ENCODE measurements at places on chromosomes 5 and 9. TPM values are rescaled to one million over a fixed set of nuclear protein-coding genes. Genes with fewer than 3 reads are reported as not detected.

DNA sequence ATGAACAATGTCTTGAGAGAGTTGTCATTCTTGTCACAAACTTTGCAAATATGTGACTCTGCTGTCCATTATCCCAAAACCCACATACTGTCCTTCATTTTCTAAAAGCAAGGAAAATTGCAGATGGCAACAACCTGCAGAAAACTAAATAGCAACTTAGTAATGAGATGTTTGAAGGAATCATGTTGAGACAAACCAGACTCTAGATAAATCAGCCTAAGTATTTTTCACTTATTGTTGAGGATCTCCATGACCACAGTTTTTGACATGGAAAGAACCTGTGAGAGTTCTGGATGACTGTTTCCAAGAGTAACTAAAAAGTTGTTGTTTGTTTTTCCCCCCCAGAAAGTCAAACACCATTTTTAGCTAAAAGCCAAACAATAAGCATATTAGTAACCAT is 535.2 kb upstream of the ZNF608 start:
- H3K4me1 ChIP-seq, result no peaks in the 10 kb centered on the region
- H3K36me3 ChIP-seq, result no peaks in the 10 kb centered on the region

DNA sequence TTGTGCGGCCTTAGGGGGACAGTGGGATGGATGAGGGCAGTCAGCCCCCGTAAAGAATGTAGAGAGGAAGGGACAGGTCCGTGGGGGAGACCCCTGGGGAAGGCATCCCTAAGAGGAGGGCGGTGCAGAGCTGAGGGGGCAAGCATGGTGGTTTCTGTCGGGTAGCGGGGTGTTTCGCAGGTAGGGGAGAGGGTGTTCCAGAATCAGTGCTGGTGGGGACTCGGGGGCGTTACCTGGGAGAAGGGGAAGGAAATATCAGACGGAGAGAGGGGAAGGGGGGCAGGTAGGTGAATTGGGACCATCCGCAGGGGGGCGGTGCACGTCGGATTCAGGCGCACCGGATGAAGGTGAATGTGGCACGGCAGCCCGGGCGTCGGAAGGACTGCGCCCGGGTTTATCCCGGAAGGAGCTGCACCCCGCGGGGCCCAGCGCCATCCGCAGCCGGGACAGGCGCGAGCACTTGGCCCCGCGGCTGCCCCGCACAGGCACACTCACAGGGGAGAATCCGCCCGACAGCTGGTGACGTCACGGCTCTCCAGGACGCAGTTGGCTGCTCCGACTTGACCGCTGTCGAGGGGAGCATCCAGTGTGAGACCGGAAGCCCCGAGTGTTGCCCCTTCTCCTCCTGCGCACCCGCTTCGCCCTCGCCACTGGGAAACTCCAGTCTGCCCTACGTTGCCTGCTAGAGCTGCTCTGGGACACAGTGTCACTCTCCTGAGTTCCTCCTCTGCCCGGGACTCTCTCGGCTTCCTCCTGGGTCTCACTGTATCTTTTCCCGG is 1.3 kb downstream of the CD72 start:
- H3K4me1 ChIP-seq, result peaks cover 4% of the 10 kb centered on the region
- no peaks in the 10 kb centered on the region for H3K27me3 ChIP-seq
- H3K36me3 ChIP-seq, result no peaks in the 10 kb centered on the region

- no peaks in the 10 kb centered on the region for H3K36me3 ChIP-seq
- DNase-seq, result peak; percentile 87
- H3K4me1 ChIP-seq, result peaks cover 89% of the 10 kb centered on the region
- peak overlapping the region; percentile 87 for H3K27ac ChIP-seq
- no peaks in the 10 kb centered on the region for H3K27me3 ChIP-seq
These were observed 92.1 kb downstream of the DAB2IP start for GRCh38 chr9:121743441-121744001.

DNA sequence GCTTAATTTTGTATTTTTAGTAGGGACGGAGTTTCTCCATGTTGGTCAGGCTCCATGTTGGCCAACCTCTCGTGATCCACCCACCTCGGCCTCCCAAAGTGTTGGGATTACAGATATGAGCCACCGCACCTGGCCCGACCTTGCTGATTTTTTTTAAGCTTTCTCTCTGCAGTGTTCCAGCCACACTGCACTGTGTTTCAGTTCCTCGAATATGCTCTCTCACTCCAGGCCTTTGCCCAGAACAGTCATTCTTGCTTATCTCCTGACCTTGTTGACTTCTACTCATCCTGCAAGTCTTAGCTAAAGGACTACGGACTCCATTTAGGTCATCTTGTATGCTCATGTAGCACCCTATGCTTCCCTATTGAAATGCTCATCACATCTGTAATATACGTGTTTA is 3.3 kb downstream of the SNAPC3 start:
- H3K36me3 ChIP-seq, result peaks cover 31% of the 10 kb centered on the region
- H3K27ac ChIP-seq, result no peak overlapping the region
- H3K4me3 ChIP-seq, result no peak overlapping the region

- no peak overlapping the region for H3K27ac ChIP-seq
- no peak for DNase-seq
- no peak overlapping the region for H3K4me3 ChIP-seq
- H3K27me3 ChIP-seq, result no peaks in the 10 kb centered on the region
- H3K36me3 ChIP-seq, result peaks cover 5% of the 10 kb centered on the region
- peaks cover 24% of the 10 kb centered on the region for H3K4me1 ChIP-seq
These were observed 19.7 kb upstream of the MOB3B start for GRCh38 chr9:27549196-27549755.

- peak within 1 kb of the TSS; percentile 88 for H3K4me3 ChIP-seq
- peaks cover under 1% of the 10 kb centered on the region for H3K27me3 ChIP-seq
- peak; percentile 88 for DNase-seq
- peak within 1 kb of the TSS; percentile 87 for H3K27ac ChIP-seq
These were observed at the start of gene EXOC3 for GRCh38 chr5:442335-443238. Gene EXOC3 (plus strand): TSS chr5:443176. CDS start chr5:446206, 3,030 bp downstream.

DNA sequence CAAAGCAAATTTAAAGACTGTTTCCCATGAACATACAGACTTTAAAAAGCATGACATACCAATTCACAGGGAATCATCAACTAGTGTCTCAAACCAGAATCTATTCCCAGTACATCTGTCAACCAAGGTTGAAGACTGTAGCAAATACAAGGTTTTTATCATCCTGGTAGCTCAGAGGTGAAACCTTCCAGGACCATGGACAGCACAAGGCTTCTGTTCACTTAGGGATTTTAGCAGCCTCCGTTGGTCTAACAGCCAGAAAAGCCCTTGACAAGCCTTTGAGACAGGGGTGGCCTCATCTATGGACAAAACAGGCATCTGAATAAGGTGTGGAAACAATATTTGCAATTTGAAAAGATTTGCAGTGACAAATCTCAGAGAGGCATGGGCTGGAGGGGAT is 119.0 kb downstream of the TRIM32 start:
- no peak overlapping the region for H3K4me3 ChIP-seq
- no peak for DNase-seq
- no peaks in the 10 kb centered on the region for H3K4me1 ChIP-seq
- H3K36me3 ChIP-seq, result no peaks in the 10 kb centered on the region

DNA sequence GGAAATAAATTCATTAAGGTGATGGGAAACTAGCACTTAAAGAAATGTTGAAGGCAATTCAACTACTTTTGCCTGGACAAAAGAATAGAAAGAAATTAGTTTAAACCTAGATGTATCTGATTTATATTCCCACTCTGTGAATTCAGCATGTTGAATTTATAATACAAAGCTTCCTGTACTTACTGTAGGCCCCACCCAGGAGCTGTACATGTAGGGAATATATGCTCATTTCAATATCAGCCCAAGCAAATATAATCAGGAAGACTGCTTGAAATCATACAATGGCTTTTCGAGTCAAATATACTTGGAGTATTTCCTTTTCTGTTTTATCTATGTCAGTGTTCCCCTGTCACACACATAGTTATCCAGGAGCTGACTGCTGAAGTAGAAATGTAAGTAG is 102.1 kb downstream of the OTULIN start:
- H3K36me3 ChIP-seq, result no peaks in the 10 kb centered on the region
- peaks cover 19% of the 10 kb centered on the region for H3K4me1 ChIP-seq
- DNase-seq, result no peak
- no peak overlapping the region for H3K27ac ChIP-seq
- no peak overlapping the region for H3K4me3 ChIP-seq

DNA sequence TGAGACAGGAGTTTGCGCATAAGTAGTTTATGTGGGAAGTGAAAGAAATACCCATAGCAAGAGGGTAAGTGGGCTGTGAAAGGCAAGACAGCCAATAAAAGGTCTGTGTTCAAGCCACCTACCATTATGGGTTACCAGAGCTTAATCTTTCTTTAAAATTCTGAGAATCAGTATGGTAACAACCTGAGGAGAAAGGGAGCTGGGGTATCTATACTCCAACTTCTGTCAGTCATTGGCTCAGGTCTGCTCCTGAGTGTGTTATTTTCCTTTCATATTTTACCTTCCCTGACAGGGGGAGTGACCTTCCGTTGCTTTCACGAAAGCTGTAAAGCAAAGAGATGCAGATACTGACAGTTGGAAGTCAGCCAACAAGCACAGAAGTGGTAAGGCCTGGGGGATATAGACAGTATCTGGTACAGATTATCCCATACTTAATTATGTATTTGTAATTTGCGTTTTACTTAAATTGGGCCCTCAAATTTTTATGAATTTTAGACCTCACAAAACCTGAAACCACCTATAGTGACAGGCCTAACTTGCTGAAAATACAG is 233.4 kb downstream of the RAB3C start:
- H3K4me1 ChIP-seq, result no peaks in the 10 kb centered on the region
- no peak overlapping the region for H3K27ac ChIP-seq
- DNase-seq, result no peak

DNA sequence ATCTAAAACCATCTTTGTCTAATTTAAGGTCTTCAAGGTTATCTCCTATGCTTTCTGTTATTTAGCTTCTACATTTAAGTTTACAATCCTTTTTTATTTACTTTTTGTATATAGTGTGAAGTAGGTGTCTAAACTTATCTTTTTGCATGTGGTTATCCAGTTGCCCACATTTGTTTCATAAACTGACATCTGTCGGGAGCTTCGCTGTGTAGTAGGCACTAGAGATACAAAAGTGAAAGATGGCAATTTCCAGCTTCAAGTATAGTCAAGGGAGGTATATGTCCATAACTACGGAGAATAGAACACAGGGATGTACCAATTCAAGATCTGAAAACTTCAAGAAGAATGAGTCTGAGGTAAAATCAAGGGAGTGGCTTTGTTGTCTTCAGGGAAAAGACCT is 38.7 kb upstream of the ELL2 start:
- H3K27ac ChIP-seq, result no peak overlapping the region
- H3K27me3 ChIP-seq, result no peaks in the 10 kb centered on the region
- H3K4me1 ChIP-seq, result no peaks in the 10 kb centered on the region
- no peak overlapping the region for H3K4me3 ChIP-seq
- DNase-seq, result no peak
- H3K36me3 ChIP-seq, result no peaks in the 10 kb centered on the region

- no peaks in the 10 kb centered on the region for H3K4me1 ChIP-seq
- no peaks in the 10 kb centered on the region for H3K36me3 ChIP-seq
- DNase-seq, result no peak
- no peak overlapping the region for H3K4me3 ChIP-seq
- H3K27ac ChIP-seq, result no peak overlapping the region
These were observed 22.8 kb upstream of the ZNF618 start for GRCh38 chr9:113853333-113853732.

- H3K4me3 ChIP-seq, result no peak overlapping the region
- no peaks in the 10 kb centered on the region for H3K27me3 ChIP-seq
- H3K36me3 ChIP-seq, result no peaks in the 10 kb centered on the region
- no peak overlapping the region for H3K27ac ChIP-seq
These were observed 37.6 kb downstream of the SVEP1 start for GRCh38 chr9:110541950-110542349.

- no peak overlapping the region for H3K27ac ChIP-seq
- no peaks in the 10 kb centered on the region for H3K27me3 ChIP-seq
- no peak for DNase-seq
- H3K36me3 ChIP-seq, result no peaks in the 10 kb centered on the region
- H3K4me1 ChIP-seq, result no peaks in the 10 kb centered on the region
- no peak overlapping the region for H3K4me3 ChIP-seq
These were observed 45.7 kb downstream of the DPYSL3 start for GRCh38 chr5:147464211-147464610.

DNA sequence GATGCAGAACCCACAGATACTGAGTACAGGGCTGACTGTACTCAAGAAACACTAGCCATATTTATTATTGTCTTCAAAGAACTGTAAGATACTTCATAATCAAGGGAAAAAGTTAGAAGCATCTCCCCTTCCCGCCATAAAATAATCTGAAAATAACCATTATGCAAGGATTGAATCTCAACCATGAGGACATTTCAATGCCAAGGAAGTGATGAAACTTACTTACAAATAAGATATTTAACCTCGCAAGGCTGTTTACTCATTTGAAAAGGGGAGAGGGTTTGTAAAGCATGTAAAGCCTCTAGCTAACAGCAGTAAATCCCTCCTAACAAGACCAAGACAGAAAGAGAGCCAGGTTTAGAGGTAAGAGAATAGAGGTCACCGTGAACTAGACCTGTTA is 6.3 kb downstream of the MYO10 start:
- peaks cover 14% of the 10 kb centered on the region for H3K4me1 ChIP-seq
- no peak for DNase-seq
- no peak overlapping the region for H3K27ac ChIP-seq
- no peaks in the 10 kb centered on the region for H3K36me3 ChIP-seq

GRCh38 chr9:93569621-93570174 is 6.7 kb upstream of the PHF2 start:
- H3K4me3 ChIP-seq, result no peak overlapping the region
- peaks cover 10% of the 10 kb centered on the region for H3K4me1 ChIP-seq
- H3K36me3 ChIP-seq, result no peaks in the 10 kb centered on the region
- no peaks in the 10 kb centered on the region for H3K27me3 ChIP-seq
- no peak overlapping the region for H3K27ac ChIP-seq

DNA sequence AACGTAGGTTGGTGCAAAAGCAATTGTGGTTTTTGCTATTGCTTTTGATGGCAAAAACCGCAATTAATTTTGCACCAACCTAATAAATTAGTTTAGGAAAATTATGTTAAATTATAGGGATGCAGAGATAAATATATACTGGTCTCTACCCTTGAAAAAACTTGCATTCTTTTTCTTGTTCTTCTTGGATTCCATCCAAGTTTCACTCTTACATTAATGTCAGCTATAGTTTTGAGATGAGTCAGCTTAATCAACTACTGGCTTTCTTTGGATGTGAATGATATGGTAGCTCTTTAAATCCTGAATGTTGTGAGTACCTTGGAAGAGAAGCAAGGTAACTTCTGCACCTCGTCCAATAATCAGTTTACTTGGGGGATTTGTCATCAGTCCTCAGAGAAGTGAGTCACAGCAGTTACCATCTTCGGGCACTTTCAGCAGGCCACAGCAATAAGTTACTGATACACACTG is 549.0 kb upstream of the ZNF608 start:
- no peak overlapping the region for H3K27ac ChIP-seq
- no peak overlapping the region for H3K4me3 ChIP-seq
- no peaks in the 10 kb centered on the region for H3K27me3 ChIP-seq
- no peak for DNase-seq

NR4A3 gene
- total RNA-seq, result 9.3 TPM

GADD45G gene
- total RNA-seq, result 16.6 TPM

TAF11L11 gene
- not detected for total RNA-seq

CCL21 gene
- total RNA-seq, result 3.8 TPM

GPR150 gene
- 0.10 TPM for total RNA-seq

MAST4 gene
- total RNA-seq, result 9.8 TPM

TGFBR1 gene
- 18.3 TPM for total RNA-seq

PCDHGB2 gene
- 1.2 TPM for total RNA-seq
